ENCODE measurements at places on chromosomes 4 and X.

DNA sequence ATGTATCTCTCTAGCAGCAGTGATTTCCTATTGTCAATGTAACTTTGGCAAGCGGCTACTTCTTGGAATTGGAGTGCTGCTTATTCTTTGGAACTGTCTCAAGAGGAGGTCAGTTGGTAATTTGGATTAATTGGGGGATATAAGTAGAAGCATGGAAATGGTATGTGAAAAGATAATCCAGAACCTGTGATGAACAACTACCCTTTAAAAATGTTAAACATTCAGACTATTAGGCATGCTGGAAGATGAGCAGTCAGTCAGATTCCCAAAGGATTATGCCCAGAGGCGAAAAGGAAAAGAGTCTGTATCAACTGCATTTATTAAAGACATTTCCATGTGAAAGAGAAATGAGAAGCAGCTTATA, 62.5 kb downstream of the SEC24D start:
- no peak for DNase-seq

- DNase-seq, result no peak
Observed at GRCh38 chrX:132694382-132694781, 205.5 kb upstream of the MBNL3 start.

- DNase-seq, result no peak
Observed at GRCh38 chrX:36927712-36928111, 80.5 kb upstream of the FAM47C start.

- no peak for DNase-seq
Observed at GRCh38 chr4:58265734-58266133, 1155.5 kb upstream of the IGFBP7 start.

GRCh38 chrX:97846718-97847237, 963.1 kb downstream of the RPA4 start:
- no peak for DNase-seq

DNA sequence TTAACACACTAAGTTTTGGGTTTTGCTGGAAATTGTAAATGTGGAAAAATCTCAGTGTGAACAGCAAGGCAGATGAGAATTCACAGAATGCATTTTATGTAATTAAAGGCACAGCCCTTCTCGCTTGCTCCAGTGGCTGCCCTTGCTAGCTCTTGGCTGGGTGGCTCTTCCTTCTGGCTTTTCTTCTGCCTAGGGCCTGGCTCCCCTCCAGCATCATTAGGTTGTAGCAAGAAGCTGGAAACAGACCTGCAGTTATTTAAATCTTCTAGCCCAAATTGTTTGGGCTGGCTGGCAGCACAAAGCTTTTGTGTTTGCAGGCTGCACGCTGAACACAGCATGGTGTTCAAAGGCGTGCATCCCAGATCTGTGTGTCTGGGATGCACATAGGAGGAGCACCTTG, 56.5 kb downstream of the LIMCH1 start:
- DNase-seq, result no peak

DNA sequence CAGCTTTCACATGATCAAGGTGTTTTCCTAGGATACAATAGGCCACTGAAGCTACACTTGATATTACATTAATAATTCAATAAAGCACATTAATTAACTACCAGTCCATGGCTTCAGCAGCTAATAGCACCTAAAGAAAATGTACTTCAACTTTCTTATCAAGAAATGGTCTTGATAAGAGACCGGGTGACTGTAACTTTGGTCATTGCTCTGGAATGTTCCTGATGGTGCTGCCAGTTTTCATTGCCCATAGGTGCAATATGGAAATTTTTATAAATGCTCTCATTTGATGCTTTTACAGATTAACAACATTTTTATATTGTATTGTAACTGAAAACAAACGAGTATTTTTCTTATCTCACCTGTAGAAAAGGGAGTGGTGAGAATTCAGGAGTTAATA, 165.4 kb downstream of the SHROOM3 start:
- no peak for DNase-seq

- no peak for DNase-seq
Observed at GRCh38 chrX:39445336-39445735, 644.1 kb downstream of the MID1IP1 start.

GRCh38 chr4:130545171-130545570, 1449.2 kb downstream of the C4orf33 start:
- no peak for DNase-seq

GRCh38 chr4:157220371-157220881, at the start of gene GRIA2:
Gene GRIA2, plus strand, starts transcription at chr4:157220728. Its CDS starts 315 bp downstream, at chr4:157221043.
- DNase-seq, result no peak

Data from GM04503 (cell line).